ENCODE measurements at places on chromosomes 7 and 10.

- H3K4me3 ChIP-seq, result no peak overlapping the region
- no peaks in the 10 kb centered on the region for H3K36me3 ChIP-seq
- DNase-seq, result no peak
- H3K27me3 ChIP-seq, result peaks cover 27% of the 10 kb centered on the region
- peaks cover 9% of the 10 kb centered on the region for H3K4me1 ChIP-seq
These were observed 6.2 kb upstream of the CH25H start for GRCh38 chr10:89213191-89213808.

GRCh38 chr7:80749270-80749669 lies 110.8 kb downstream of the CD36 start:
- DNase-seq, result no peak
- H3K4me1 ChIP-seq, result no peaks in the 10 kb centered on the region
- no peak overlapping the region for H3K27ac ChIP-seq
- no peak overlapping the region for H3K4me3 ChIP-seq
- H3K27me3 ChIP-seq, result no peaks in the 10 kb centered on the region

- DNase-seq, result no peak
- no peaks in the 10 kb centered on the region for H3K36me3 ChIP-seq
- H3K4me1 ChIP-seq, result no peaks in the 10 kb centered on the region
- H3K27ac ChIP-seq, result no peak overlapping the region
- peaks cover 7% of the 10 kb centered on the region for H3K27me3 ChIP-seq
- H3K4me3 ChIP-seq, result no peak overlapping the region
These were observed 617.1 kb downstream of the KCNMA1 start for GRCh38 chr10:77020426-77021040.

DNA sequence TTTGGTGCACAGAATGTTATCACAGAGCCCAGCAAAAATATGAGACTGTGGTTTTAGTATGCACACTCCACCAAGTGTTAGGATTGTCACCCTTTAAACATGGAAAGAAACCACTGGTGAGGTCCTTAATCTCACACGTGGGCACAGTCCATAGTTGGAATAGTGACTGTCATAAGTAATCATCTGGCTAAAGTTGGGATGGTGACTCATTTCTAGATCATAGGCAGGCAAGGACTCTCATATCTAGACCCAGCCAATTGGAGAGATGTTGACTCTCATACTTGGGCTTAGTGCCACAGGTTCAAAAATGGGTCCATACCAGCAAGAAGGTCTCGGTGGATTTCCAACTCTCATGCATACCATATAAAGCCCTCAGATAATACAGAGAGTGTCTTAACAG lies 39.6 kb upstream of the ZNF680 start:
- no peaks in the 10 kb centered on the region for H3K27me3 ChIP-seq
- H3K27ac ChIP-seq, result no peak overlapping the region
- H3K36me3 ChIP-seq, result no peaks in the 10 kb centered on the region
- DNase-seq, result no peak

DNA sequence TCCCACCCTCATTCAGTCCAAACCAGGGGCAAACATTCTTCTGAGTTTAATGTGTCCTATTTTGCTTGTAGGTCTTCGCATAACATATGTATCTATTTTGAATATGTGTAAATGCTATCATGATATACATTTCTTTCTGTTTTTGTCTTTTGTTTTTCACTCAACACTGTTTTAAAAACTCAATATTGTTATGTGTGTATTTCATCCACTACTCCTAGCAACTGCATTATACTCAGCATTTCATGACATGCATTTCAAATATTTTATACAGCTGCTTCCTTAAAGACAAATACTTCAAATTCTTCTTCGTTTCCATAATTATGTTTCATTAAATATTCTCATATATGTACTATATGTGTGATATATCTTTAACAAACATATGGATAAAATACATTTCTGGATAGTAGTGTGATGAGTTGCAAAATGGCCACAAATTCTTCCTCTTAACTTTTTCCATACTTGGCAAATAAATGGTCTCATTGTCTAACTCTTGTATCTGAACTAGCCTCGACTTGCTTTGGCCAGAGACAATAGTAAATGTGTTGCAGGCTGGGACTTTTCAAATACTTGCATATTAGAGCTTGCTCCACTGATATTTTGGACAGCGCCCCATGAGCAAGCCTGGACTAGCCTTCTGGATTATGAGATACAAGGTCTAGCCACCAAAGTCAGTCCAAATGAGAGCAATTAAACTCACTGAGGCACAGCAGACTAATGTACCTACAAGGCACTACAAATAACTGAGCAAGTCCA lies 539.7 kb upstream of the KCND2 start:
- no peaks in the 10 kb centered on the region for H3K27me3 ChIP-seq
- no peaks in the 10 kb centered on the region for H3K4me1 ChIP-seq
- H3K27ac ChIP-seq, result no peak overlapping the region
- H3K4me3 ChIP-seq, result no peak overlapping the region

DNA sequence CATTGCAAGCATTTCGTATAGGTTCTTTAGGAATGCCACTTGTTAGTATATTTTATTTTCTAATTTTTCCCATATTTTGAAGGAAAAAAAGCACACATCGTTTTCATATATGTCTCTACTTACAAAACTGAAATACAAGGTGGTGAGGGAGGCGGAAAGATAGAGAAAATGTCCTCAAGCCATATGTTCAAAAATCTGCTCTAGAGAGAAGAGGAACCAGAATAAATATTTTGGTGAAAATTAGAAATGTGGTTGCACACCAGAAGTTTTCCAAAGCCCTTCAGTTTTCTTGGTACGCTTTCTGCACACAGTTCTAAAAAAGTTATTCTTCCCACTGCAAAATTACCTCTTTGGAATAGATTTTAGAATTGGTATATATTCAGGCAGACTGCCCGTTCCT lies 107.4 kb upstream of the RHOBTB1 start:
- H3K36me3 ChIP-seq, result no peaks in the 10 kb centered on the region
- no peak overlapping the region for H3K27ac ChIP-seq
- no peak for DNase-seq
- H3K4me1 ChIP-seq, result no peaks in the 10 kb centered on the region

DNA sequence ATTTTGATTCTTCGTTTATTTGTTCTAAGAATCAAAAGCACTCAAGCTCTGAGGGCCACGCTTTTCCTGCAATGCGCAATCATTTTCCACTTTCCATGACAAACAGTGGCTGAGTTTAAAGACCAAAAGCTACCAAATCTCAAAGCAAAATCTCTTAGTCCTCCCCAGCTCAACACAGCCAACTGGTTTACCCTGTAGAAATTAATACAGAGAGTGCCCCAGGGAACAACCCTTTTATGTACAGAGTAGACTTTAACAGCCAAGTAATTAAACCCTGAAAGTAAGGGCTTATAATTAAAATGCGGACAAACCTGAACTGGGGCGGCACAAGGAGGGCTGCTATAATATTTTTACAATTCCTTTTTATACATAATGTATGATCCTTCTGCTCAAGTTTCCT lies 53.2 kb downstream of the FAM53B start:
- H3K27me3 ChIP-seq, result no peaks in the 10 kb centered on the region
- peaks cover 77% of the 10 kb centered on the region for H3K4me1 ChIP-seq
- H3K27ac ChIP-seq, result no peak overlapping the region
- no peak for DNase-seq
- no peak overlapping the region for H3K4me3 ChIP-seq

DNA sequence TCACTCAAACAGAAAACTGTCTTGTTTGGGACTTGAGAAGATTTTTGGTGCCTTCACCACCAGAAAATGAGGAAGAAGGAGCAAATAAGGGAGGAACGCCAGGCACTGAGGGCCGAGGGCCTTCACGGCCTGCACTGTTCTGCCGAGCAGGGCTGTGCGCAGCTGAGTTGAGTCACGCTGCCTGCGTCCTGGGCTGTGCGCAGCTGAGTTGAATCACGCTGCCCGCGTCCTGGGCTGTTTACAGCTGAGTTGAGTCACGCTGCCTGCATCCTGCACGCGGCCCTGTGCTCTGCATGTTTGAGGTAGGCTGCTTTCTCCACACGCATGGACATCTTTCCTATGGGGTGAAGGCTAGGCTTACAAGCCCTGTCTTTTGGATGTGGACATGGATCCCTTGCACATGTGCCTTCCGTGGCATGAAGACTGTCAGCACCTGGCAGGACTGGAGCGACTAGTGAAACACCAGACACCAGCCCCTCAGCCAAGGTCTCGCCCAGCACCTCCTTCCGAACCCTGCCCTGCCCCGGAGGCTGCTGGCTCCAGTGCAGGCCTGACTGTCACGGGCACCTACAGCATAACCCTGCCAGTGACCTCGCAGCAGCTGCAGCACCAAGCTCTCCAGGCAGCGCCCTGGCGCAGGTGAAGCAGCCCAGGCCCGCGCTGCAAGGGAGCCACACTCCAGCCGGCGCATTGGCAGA lies 96.7 kb downstream of the HTR5A start:
- no peak overlapping the region for H3K4me3 ChIP-seq
- H3K27ac ChIP-seq, result no peak overlapping the region
- H3K27me3 ChIP-seq, result peaks cover 18% of the 10 kb centered on the region
- no peaks in the 10 kb centered on the region for H3K36me3 ChIP-seq
- H3K4me1 ChIP-seq, result no peaks in the 10 kb centered on the region
- DNase-seq, result no peak

- H3K4me3 ChIP-seq, result no peak overlapping the region
- peaks cover 55% of the 10 kb centered on the region for H3K4me1 ChIP-seq
- peaks cover 23% of the 10 kb centered on the region for H3K36me3 ChIP-seq
- H3K27me3 ChIP-seq, result no peaks in the 10 kb centered on the region
- H3K27ac ChIP-seq, result no peak overlapping the region
- no peak for DNase-seq
These were observed 34.5 kb downstream of the ITPRIP start for GRCh38 chr10:104303594-104304355.

GRCh38 chr7:134654104-134654775 lies 7.6 kb downstream of the BPGM start:
- DNase-seq, result no peak
- H3K36me3 ChIP-seq, result peaks cover 60% of the 10 kb centered on the region
- H3K4me1 ChIP-seq, result peaks cover 41% of the 10 kb centered on the region
- no peak overlapping the region for H3K4me3 ChIP-seq
- H3K27me3 ChIP-seq, result no peaks in the 10 kb centered on the region

- no peak overlapping the region for H3K27ac ChIP-seq
- no peak overlapping the region for H3K4me3 ChIP-seq
- H3K36me3 ChIP-seq, result peaks cover 4% of the 10 kb centered on the region
- peaks cover 57% of the 10 kb centered on the region for H3K27me3 ChIP-seq
- no peaks in the 10 kb centered on the region for H3K4me1 ChIP-seq
- DNase-seq, result no peak
These were observed 7.6 kb downstream of the GPNMB start for GRCh38 chr7:23254051-23254681.

GRCh38 chr7:28706584-28706983 lies 251.5 kb downstream of the TRIL start:
- DNase-seq, result no peak
- no peak overlapping the region for H3K27ac ChIP-seq
- H3K4me1 ChIP-seq, result no peaks in the 10 kb centered on the region
- no peaks in the 10 kb centered on the region for H3K36me3 ChIP-seq
- no peak overlapping the region for H3K4me3 ChIP-seq

GRCh38 chr7:158318511-158318913 lies 269.1 kb downstream of the PTPRN2 start:
- no peak overlapping the region for H3K4me3 ChIP-seq
- no peaks in the 10 kb centered on the region for H3K27me3 ChIP-seq
- no peaks in the 10 kb centered on the region for H3K36me3 ChIP-seq
- DNase-seq, result no peak
- H3K27ac ChIP-seq, result no peak overlapping the region
- no peaks in the 10 kb centered on the region for H3K4me1 ChIP-seq

DNA sequence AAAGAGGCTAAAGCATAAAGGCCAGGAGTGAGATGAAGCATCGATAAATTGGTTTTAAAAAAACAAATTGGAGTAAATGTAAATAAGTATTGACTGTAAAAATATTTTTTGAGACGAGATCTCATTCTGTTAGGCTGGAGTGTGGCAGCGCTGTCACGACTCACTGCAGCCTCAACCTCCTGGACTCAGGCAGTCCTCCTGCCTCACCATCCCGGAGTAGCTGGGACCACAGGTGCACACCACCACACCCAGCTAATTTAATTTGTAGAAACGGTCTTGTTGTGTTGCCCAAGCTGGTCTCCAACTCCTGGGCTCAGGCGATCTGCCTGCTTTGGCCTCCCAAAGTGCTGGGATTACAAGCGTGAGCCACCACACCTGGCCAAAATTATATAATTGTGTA lies 17.8 kb downstream of the HNRNPA2B1 start:
- peaks cover 69% of the 10 kb centered on the region for H3K36me3 ChIP-seq
- H3K4me3 ChIP-seq, result no peak overlapping the region
- H3K27ac ChIP-seq, result no peak overlapping the region
- no peak for DNase-seq
- H3K27me3 ChIP-seq, result no peaks in the 10 kb centered on the region

DNA sequence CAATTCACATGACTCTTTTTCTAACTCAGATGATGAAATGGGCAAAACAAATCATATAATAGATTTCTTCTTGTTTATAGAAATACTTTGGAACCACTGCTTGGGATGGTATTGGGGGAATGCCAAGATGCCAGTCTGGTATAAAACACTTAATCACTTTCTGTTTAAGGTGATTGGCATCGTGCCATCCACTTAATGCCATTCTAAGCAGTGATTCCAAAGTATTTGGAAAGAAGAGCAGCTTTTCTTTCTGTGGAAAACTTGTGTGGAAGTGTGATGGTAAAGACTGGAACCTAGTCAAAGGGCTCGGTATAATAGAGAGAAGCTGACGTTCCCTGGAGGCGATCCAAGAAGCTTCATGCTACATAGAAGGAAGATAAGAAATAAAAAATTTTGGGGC lies 120.6 kb downstream of the TMEM26 start:
- peaks cover 1% of the 10 kb centered on the region for H3K27me3 ChIP-seq

DNA sequence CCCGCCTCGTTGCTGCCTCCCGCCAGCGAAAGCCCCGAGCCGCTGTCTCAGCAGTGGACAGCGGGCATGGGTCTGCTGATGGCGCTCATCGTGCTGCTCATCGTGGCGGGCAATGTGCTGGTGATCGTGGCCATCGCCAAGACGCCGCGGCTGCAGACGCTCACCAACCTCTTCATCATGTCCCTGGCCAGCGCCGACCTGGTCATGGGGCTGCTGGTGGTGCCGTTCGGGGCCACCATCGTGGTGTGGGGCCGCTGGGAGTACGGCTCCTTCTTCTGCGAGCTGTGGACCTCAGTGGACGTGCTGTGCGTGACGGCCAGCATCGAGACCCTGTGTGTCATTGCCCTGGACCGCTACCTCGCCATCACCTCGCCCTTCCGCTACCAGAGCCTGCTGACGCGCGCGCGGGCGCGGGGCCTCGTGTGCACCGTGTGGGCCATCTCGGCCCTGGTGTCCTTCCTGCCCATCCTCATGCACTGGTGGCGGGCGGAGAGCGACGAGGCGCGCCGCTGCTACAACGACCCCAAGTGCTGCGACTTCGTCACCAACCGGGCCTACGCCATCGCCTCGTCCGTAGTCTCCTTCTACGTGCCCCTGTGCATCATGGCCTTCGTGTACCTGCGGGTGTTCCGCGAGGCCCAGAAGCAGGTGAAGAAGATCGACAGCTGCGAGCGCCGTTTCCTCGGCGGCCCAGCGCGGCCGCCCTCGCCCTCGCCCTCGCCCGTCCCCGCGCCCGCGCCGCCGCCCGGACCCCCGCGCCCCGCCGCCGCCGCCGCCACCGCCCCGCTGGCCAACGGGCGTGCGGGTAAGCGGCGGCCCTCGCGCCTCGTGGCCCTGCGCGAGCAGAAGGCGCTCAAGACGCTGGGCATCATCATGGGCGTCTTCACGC lies 825 bp downstream of the ADRB1 start:
- peak overlapping the region; percentile 62 for H3K4me3 ChIP-seq
- DNase-seq, result no peak
- H3K27me3 ChIP-seq, result peaks cover 70% of the 10 kb centered on the region
- no peak overlapping the region for H3K27ac ChIP-seq

GRCh38 chr10:6297522-6297921 lies 94.8 kb downstream of the PFKFB3 start:
- H3K4me1 ChIP-seq, result peaks cover 75% of the 10 kb centered on the region
- no peak overlapping the region for H3K4me3 ChIP-seq
- H3K36me3 ChIP-seq, result peaks cover 46% of the 10 kb centered on the region
- peak overlapping the region; percentile 36 for H3K27ac ChIP-seq
- no peak for DNase-seq
